ENCODE measurements at places on chromosomes 3 and 15. TPM values are rescaled to one million over a fixed set of nuclear protein-coding genes. Genes with fewer than 3 reads are reported as not detected.

DNA sequence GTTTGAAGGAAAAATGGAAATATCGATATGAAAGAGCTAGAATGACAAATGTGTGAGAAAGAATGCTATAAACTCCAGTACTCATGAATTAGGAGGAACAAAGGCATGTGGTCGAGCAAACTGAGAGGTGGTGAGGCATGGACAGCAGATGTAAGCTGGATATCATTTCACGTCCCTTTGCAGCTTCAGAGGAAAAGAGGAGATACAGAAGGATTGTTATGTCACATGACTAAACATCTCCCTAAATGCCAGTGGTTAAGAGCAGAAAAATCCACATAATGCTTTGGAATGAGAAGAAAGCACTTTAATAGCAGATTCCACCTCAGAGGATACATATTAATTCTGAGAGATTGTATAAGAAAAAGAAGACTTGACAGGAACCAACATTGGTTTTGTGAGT, 248.7 kb downstream of the ZIC4 start:
- DNase-seq = no peak

DNA sequence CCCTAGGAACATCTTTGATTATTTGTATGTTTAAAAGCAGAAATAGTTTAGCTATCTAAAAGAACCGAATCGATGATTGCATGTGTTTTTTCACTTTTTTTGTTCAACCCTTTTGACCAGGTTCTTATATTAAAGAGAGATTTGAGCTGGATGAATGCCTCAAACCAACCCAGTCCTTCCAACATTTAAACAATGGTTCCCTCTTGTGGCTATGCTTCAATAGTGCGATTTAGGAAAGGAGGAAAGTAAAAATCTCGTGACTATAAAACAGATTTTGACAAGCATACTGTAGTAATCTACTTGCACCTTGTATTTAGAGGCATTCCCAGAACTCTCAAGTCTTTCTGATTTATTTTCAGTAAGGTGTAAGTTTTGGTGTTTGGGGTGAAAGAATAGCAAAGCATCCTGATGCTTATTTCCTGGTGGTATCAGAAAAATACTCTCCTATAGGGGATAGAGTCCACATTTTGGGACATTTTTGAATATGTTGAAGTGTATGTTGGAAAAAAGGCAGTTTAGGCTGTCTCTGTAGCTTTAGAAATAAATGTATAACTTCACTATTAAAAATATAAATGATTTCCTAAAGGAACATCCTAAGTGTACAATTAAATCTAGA, 159.6 kb upstream of the KCNH8 start:
- no peak for DNase-seq

DNA sequence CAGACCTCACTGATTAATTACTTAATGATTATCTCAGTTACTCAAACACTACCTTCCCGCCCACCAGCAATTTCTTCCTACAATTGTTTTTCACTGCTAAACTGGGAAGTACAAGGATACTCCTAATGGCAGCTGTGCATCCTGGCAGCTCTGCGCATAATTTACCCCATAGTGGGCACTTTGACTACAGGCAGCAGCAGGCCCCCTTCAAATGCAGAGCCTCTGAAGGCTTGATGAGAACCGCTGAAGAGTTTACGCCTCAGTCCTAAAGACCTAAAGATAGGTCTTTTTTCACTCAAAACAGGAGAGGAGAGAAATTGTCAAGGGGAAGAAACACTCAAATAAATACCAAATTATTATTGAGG, 10.7 kb downstream of the CCDC32 start:
- DNase-seq = no peak

- peak; percentile 40 for DNase-seq
Observed at GRCh38 chr3:181700168-181701087, 11.3 kb upstream of the SOX2 start.

DNA sequence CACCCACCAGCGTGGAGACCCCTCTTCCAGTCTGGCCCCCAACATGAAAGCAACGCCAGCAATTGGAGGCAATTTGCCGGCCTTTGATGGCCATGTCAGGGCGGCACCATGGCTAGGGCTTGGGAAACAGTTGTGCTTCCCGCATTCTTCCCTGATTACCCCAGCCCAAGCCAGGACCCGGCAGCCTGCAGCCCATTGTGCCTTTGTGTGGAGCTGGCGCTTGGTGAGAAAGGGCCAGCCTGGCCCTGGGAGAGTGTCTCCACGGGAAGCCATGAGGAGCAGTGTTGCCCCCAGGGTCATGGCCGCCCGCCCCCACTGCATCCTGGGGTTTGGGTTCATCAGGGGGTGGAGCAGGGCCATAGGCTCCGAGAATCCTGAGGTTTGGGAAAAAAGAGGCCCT, 66.0 kb downstream of the DNAJB8 start:
- no peak for DNase-seq

- DNase-seq = no peak
Observed at GRCh38 chr3:117435506-117435905, 725.9 kb downstream of the TUSC7 start.

- DNase-seq = no peak
Observed at GRCh38 chr3:43055393-43055792, 50.5 kb downstream of the POMGNT2 start.

DNA sequence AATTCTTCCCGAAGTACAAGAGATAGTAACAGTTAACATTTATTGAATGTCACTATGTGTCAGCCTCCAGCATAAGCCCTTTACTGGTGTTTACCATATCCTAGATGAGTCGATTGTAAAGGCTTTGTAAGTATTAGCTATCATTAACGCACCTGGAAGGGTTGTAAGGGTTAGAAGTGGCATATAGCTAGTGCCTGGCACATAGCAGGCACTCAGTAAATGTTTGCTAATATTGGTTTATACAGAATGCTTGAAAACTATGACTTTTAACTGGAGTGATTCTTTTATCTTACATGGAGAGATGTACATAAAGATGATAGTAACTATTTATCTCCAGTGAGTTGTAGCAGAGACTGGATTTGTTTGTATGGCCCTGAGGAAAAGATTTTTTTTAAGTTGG, 46.3 kb upstream of the ATP11B start:
- no peak for DNase-seq

- DNase-seq = no peak
Observed at GRCh38 chr3:171187706-171188290, 161.3 kb upstream of the SLC2A2 start.

DNA sequence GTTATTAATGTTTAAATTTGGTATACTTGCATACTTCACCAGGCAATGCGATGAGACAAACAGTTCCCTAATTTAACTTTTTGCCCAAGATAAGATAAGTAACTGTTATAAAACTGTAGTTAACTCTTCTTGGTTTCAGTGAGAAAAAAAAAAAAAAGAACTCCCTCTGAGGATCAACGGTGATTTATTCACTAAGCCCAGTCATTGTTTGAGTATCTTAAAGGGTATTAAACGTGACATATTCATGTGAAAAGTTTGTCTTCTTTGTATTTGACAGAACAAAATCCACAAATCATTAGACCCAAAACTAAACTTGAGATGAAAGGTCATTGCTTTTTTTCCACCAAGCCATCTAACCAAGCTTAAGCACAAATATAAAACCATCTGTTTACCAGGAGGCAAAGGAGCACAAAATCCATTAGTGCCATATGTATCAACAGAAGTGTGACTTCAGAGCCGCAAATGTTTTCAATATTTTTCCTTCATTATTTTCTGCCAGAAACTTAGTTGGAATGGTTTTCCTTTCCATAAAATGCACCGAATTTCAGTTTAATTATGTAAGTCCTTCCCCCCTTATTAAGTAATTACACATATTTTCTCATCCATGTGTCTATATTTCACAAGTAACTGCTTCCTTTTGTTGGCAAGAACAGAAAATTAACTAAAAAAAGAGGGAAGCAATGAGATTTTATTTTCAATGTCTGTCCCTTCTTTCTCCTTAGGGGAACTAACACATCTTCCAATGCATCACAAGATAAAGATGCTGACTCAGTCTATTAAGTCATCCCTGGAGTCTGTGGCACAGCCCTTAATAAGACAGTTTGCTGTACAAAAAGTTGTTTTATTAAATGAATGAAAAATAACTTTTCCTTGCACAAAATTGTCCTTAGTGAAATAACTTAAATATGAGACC, 92.2 kb upstream of the RAP2B start:
- DNase-seq = no peak

DNA sequence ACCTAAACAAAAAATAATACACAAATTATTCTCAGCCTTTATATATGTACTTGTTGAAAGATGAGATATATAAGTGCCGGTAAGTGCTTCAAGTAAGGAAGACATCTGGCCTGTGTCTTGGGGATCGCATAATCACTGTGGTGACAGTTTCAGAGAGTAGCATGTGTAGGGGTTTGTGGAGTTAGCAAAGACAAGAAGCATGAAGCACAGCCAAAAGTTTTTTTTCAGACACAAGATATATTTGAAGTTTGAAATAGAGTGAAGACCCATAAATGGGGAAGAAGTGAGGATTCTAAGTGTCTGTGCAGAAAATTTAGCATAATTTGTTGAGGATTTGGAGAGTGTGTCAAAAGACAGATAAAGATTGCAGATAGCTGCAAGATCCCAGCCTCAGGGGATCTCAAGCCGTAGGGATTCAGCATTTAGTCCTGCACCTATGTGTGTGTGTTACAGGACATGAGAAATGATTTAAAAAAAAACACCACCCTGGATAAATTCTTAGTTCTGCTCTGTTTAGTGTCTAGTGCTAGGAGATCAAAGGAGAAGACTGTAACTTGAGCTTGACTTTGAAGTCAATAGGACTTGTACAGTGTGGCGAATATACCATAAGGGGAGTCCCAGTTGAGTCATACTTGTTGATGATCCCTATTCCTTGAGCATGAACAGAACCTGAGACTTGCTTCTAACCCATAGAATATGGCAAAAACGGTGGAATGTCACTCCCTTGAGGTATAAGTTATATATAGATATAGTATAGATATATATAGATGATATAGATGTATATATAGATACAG, 123.9 kb upstream of the GRM7 start:
- DNase-seq = no peak

- DNase-seq = peak; percentile 51
Observed at GRCh38 chr3:8996681-8997121, 33.4 kb upstream of the RAD18 start.

- no peak for DNase-seq
Observed at GRCh38 chr15:88623061-88623460, 1.9 kb downstream of the AEN start.

DNA sequence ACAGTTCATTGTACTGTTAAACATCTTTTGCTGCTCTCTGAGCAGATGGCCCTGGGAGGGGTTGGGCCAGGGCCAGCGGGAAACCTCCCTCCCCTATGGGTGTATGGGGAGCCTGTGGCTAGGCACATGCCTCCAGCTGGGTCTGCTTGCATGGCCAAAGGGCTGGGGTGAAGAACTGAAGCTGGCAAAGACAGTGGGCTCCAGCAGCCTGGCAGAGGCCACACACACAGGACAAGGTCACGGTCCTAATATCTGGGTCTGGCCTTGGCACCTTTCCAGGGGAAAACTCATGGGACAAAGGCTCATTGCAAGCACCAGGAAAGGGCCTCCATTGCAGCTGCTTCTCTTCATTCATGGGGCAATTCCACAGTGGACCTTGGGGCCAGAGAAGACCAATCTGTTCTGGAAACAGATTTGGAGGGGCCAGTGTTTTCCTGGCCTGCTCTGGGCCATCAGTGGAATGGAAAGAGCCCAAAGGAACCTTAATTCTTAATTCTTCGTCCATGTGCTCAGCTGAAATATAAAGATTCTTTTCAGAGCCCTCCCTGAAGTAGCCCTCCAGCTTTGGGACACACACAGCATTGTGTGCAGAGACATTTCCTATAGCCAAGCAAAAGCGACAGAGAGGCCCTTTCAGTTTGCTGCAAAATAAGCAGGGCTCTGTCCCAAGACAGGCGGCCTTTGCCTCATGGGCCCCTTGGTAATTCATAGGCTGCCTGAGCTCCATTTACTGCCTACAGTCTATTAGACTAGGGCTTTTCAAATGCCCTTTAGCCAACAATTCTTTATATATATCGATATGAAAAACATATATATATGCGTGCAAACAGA, 11.3 kb upstream of the LIMD1 start:
- peak; percentile 82 for DNase-seq

- DNase-seq = no peak
Observed at GRCh38 chr3:48042071-48042760, 26.0 kb upstream of the MAP4 start.

- DNase-seq = no peak
Observed at GRCh38 chr3:127815001-127815400, 7.3 kb downstream of the MGLL start.

GRCh38 chr15:99434506-99435112, 131.2 kb upstream of the MEF2A start:
- DNase-seq = no peak

Gene SLC25A26
- 40.7 TPM for total RNA-seq

DNA sequence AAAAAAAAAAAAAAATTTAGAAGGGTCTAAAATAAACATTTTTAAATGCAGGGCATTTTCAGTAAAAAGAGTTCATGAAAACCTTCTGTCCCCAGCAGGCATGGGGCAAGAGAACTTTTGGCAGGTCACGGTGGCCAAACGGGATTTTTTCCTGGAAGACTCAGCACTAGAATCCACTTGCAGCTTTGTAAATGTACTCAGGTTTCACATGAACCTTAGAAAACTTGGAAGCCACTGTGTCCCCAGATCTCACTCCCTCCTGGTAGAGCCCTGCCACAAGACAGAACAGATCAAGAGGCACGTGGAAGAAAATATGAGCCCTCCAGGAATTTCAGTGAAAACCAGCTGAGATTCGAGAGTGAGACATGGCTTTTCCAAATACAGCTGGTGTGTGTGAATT, 2.1 kb upstream of the GNB5 start:
- no peak for DNase-seq

GRCh38 chr3:184566441-184567414, 5.1 kb downstream of the EPHB3 start:
- no peak for DNase-seq

Gene SLC22A14
- total RNA-seq = not detected

Data from left ventricle myocardium inferior (tissue), 1 donor.